ENCODE measurements at places on chromosomes 6 and 20.

DNA sequence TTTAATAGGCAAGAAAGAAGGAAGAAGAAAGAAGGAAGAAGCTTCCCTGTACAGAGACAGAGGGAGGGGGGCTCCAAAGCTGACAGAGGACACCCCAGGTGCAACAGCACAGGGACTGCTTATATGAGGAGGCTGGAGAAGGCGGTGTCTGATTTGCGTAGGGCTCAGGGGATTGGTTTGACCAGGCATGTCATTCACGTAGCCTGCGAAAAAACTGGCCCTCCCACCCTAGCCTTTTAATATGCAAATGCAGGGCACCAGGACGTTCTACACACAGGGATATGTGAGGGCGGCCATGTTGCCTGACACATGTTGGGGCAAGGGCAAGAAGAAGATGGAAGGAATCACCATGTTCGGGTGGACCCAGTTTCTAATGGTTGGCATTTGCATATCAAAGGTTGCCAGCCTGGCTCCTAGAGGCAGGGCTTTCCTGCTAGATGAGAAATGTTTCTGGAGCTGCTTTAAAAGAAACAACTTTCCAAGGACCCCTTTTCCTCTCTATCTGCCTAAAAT lies 305.4 kb upstream of the CDYL start:
- DNase-seq, result no peak

- DNase-seq, result no peak
These were observed 254.0 kb downstream of the GMDS start for GRCh38 chr6:1991332-1991878.

DNA sequence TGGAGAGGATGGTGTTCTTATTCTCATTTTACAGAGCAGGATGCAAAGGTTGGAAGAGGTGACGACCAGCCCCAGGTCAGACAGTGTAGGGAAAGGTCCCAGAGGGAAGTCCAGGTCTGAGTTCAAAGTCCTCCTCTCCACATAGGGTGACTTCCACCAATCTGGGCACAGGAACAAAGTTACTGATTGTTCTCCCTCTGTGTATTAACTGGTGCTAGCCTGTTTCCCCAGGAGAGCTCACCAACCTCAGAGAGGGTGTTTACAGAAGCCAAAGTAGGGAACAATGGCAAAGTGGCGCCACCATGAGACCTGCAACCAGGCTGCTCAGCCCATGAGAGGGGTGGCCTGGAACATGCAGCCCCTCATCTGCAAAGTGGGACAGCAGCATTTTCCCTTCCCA lies 16.8 kb upstream of the SIRPB1 start:
- DNase-seq, result no peak

- no peak for DNase-seq
These were observed 11.3 kb upstream of the ZNF451 start for GRCh38 chr6:57078531-57079207.

DNA sequence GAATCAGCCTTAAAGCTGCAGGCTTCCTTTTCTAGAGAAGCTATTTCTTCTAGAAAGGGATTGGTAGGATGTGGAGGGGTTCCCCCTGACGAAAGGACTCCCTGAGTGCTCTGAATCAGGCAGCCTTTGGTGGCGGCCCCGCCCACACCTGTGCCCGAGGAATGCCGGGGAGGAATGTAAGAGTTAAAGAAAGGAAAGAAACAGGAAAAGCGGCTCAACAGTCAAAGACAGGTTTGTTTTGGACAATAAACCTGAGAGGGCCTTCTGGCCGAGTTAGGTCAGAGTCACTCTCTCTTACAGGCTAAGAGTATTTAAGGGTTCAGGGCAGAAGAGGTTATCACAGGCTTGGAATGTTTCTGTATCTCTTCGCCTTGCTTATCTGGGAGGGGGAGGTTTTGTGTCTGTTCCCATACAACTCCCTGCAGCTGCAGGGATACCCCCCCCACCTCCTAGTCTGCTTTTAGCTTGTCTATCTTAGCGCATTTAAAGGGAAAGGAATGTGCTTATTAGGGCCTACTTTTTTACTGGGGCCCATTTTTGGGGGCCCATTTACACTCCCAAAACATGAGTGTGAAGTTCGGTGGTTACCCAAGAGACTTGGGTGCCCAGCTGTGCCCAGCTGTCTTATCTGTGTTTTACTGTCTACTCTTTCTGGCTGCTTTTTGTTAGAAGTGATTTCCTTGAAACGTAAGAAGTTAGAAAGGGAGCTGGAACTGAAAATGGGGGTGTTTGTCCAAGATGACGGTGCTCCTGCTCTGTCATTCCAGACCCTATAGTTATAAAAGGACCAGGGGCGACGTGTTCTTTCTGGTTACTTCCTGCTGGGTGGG lies 32.8 kb downstream of the DYNLT1 start:
- no peak for DNase-seq

DNA sequence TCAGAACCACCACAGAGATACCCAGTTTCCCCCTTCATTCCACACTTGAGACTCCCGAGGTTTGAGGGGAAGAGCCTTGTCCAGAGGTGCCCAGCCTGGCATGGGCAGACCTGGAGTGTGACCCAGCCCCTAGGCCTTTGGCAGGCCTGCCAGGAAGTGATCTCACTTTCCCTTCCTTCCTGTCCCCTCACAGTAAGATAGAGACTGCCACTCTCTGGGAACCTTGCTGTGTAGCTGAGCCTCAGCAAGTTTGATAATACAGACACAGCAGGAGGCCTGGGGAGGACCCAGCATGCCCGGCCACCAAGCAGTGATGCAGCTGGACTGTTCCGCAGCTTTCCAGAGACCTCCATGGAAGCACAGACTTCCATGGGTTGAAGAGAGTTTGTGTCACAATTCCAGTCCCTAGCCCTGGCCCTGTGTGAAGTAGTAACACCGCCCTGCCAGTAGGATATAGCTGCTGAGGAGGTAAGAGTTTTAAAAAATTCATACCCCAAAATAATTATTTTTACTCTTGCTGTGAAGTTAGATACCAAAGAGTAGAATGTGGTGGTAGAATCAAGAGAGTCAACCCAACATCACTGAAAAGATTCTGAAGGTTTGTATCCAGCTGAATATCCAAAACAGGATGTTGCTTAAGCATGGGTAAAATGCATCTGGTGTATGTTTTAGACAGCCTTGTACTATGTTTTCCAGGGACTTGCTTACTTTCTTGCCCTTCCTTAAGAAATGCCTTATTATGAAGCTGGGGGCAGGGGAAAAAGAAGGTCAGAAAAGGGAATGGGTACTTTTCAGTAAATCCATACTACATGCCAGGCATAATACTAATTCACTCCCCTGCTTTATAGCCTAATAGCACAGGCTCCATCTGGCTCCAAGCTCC lies 16.3 kb downstream of the PKIG start:
- DNase-seq, result no peak

GRCh38 chr6:146363838-146364607 lies 179.6 kb upstream of the RAB32 start:
- no peak for DNase-seq

DNA sequence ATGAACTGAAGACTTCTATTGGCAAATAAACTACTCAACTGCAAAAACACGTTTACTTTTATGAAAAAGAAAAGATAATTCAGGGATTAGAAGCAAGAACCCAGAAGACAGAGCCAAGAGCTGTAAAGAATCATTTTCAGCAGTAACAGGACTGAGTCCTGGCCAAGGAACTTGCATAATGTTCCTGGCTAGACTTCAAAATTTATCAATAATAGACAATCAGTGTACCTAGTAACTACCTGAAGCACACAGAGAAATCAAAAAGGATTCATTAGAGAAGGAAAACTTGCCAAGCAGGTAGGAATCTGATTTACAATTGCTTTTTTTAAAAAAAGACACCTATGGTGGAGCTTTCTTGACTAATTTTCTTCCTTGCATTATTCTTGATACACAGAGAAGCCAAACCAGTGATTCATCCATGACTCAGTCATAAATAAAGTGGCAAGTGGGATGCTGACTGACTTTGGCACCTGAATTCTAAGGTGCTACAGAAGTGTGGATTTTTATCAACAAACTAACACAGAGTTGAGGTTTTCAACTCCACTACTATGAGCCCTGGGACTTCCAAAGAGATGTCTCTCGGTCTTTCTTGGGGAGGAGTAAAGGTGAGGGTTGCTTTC lies 281.3 kb downstream of the BMP7 start:
- DNase-seq, result no peak

DNA sequence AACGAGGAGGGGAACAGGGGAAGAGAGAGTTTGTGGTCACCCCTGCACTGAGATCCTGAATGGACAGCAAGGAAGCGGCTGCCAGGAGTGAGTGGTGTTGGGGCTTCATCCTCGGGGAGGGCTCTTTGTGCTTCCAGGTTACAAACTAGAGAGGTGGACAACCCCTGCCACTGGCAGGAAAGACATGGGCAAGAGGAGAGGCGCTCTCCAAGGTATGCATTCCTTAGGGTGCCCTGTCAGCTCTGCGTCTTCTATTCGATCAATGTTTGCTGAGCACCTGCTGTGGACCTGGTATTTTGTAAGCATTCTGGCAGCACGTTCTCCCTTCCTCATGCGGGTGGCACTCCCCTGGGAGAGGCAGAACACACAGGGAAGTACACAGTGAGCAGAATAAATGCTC lies 93.6 kb downstream of the CDH4 start:
- no peak for DNase-seq

- DNase-seq, result no peak
These were observed 102.9 kb downstream of the OR2B2 start for GRCh38 chr6:27809067-27809938.

GRCh38 chr6:34718976-34719375 lies 22.4 kb upstream of the ILRUN start:
- no peak for DNase-seq

DNA sequence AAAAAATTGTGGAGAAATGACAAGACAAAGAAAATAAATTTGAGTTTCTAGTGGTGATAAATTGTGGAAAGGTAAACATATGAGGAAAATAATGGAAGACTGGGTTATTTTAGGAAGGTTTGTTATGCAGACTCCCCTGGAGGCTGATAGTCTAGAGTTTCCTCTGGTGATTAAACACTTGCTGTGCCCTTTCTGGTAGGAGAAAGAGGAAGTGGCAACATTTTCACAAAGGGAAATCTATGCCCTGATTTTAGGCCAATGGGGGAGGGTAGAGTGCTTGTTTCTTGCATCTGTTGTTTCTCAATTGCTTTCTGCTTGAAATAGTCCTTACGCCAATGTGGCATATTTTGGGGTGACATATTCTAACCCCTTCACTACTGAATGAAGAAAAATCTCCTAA lies 129.1 kb upstream of the DOK5 start:
- DNase-seq, result no peak

DNA sequence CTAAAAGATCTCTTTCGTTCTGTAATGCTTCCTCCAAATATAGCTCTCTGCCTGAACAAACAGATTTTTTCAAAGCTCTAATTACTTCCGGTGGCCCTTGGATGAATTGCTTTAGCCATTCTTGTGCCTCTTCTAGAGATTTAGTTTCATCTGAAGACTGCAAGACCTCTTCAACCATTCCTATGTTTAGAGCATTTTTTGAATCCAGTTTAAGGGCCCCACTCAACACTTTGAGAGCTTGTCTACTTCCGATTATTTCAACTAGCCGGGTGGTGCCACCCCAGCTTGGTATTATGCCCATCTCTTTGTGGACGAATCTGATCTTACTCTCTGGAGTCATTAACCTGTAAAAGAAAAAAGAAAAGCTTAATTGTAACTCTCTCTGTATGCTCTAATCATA lies 23.3 kb downstream of the RNF146 start:
- DNase-seq, result no peak

DNA sequence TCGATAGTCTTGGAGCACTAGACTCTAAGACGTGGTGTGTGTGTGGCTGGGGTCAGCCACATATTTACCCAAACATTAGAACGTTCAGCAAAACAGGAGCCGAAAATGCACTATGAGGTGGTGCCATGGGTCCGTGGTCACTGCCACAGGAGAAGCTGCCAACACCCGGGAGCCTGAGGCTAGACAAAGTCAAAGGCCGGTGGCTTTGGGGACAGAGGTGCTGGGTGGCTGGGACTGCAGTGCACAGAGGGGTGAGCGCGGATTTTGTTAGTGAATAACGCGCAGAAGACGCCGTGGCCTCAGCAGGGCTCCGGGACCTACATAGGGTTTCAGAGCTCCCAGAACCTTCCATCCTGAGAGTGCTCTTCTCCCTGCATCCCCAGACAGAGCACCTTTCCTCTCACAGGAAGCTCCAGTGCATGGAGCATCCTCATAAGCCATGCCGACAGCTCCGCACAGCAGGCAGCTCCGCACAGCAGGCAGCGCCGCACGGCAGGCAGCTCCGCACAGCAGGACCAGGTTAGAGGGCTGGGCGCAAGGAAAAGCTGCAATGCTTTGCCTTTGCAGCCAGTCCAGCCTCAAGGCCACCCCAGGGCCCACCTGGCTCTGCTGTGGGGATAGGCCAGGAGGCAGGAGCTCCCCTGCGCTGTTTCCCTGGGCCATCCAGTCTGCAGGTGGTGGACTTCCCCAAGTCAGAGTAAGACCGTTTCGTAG lies 304.1 kb downstream of the TAF4 start:
- DNase-seq, result no peak

GRCh38 chr20:54227751-54228150 lies 19.9 kb downstream of the PFDN4 start:
- DNase-seq, result no peak

GRCh38 chr20:10433623-10434466 lies at the start of gene MKKS:
Gene MKKS, minus strand, starts transcription at chr20:10434222. Its CDS starts 20,708 bp downstream, at chr20:10413514.
- peak; percentile 80 for DNase-seq

- DNase-seq, result no peak
These were observed 1130.3 kb upstream of the CITED2 start for GRCh38 chr6:140504776-140505175.

DNA sequence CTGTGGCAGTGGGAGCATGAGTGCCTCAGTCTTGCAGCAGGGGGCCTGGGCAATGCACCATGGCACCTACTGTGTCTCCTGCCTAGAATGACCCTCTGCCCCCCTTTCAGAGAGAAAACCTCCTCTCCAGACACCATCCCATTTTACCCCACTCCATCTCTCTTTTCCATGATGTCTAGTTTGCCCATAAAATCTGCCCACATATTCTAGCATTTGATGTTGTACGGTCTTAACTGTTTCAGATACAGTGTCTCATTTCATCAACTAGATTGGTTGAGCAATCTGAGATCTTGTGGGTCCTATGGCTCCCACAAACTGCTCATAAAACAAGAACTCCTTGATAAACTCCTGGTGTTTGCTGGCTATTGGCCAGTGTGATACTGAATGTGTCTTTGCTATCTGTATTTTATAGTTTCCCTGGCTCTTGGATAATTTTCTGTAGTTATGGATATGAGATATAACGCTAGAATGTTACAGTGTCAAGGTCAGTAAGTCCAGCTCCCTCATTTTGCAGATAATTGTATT lies 8.1 kb downstream of the PNPLA1 start:
- no peak for DNase-seq

- no peak for DNase-seq
These were observed 11.4 kb downstream of the IYD start for GRCh38 chr6:150380256-150380655.
